ENCODE measurements at places on chromosomes 2 and 18. TPM values are rescaled to one million over a fixed set of nuclear protein-coding genes. Genes with fewer than 3 reads are reported as not detected.

DNA sequence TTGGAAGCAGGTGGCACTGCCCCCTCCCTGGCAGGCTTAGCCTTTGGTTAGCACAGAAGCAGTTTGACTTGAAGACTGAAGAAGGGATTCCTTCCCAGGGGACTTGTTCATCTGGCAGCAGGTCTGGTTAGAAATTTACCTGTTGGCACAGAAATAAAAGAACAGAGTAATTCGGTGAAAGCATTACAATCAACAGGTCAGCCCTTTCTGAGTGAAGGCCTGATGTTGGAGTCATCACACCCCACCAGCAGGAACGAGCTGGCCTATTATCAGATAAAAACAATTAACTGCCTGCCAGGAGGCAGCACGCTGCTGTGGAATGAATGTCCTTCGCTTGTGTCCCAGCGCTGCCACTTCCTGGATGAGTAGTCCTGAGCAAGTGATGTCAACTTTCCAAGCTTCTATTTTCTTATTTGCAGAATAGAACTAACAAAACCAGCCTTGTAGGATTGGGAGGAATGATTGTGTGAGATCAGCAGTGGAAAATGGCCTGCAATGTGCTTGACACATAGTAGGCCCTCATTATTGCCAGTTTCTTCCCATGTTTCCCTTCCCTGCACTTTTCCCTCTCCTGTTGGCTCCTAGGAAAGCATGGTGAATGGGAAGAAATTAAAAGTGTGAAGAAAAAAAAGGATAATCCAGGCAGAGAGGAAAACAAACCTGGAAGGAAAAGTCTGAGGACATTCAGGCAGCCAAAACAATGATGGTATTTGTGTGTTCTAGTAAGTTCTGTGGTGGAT is 29.0 kb downstream of the LGALSL start:
- no peak for DNase-seq

- no peak for DNase-seq
These were observed 935.7 kb downstream of the LRP1B start for GRCh38 chr2:141195087-141195486.

GRCh38 chr2:8496617-8497016 is 185.2 kb upstream of the ID2 start:
- DNase-seq = no peak

DNA sequence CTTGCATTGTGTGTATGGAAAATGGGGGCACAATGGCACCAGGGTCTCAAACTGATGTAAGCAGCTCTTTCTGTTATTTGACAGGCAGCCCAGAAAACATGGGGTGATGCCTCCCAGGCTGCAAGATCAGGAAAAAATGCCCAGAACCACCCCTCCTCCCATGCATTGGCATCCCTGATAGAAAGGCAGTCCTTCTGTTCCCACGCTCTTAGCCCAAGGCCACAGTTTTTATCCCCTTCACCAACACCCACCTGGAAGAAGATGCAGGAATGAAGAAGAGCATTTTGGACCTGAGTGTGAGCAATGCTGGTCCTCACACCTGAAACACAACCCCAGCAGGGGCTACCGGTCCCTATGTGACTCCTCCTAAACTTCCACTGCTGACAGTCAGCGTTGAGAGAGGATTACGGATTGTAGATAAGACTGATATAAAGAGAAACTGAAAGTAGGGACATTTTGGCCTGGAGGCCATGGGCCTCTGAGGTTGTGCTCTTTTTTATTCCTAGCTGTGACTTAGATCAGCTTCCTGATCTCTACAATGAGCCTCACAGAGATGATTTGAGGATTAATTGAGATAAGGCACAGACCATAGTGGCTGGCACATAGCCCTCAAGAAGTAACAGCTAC is 386.0 kb upstream of the ATP5MC3 start:
- DNase-seq = no peak

FER1L5 gene
- total RNA-seq = 0.14 TPM

GRCh38 chr2:225310745-225311144 is 88.8 kb upstream of the NYAP2 start:
- DNase-seq = no peak

DNA sequence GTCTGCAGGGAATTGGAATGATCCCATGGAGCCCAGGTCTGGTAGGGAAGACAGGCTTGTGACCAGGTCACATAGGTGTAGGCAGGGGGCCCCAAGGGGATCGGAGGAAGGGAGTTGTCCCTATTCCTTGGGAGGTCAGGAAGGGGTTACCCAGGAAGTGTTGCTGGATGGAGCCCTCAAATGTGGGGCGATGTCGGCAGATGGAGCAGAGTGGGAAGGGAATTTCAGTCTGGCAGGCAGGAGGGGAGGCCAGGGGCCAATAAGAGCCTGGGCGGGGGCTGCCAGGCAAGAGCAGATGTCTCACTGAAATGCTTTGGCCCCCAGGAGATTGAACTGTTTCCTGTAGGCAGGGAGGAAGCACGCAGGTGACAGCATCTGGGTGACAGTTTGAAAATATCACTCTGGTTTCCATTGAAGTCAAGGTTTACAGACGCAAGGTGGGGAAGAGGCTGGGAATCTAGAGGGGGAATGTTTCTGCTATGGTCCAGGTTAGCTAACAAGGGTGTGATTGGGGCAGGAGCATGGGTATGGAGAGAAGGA is 81.5 kb upstream of the SMAD2 start:
- DNase-seq = no peak

- DNase-seq = no peak
These were observed 44.5 kb downstream of the LTBP1 start for GRCh38 chr2:32991091-32991845.

IL1F10 gene
- total RNA-seq = not detected

DNA sequence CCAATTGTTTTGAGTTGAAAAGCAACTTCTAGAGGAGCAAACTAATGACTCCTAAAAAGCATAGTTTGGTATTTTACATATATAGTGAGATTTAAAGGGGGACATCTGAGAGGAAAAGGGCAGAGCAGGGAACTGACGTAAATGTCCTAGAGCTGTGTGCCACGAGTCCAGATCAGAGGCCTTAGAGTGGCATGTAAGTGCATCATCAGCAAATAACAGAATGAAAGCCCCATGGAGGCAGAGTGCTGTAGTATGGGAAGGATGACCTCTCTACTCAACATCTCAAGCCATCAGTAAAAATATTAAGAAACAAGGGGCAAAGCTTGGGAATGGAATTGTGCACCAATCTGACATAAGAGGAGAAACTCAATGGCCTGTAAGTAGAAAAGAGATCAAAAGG is 31.4 kb downstream of the SCG2 start:
- DNase-seq = no peak

- DNase-seq = no peak
These were observed 9.3 kb downstream of the L3MBTL4 start for GRCh38 chr18:6405237-6406074.

DNA sequence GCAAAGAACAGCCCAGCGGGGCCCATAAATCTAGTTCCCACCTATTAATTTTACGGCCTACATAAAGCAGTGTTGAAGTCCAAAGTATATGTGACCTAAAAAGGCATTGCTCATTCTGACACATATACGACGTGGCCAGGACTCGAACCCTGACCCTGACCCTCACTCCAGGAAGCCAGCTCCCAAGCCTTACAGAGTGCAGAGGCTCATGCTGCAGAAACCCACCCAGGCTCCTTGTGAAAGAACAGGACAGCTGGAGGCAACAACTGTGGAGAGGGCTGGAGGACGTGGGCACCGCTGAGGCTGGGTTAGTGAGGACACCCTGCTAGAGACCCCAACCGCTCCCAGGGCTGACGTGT is 221.6 kb downstream of the CYP26B1 start:
- peak; percentile 43 for DNase-seq

DYNAP gene
- not detected for total RNA-seq

- DNase-seq = no peak
These were observed 402.5 kb upstream of the TRIB2 start for GRCh38 chr2:12314127-12314760.

Measured in upper lobe of right lung (tissue), 1 donor.